ENCODE measurements at places on chromosomes 7 and 10. TPM values are rescaled to one million over a fixed set of nuclear protein-coding genes. Genes with fewer than 3 reads are reported as not detected.

DNA sequence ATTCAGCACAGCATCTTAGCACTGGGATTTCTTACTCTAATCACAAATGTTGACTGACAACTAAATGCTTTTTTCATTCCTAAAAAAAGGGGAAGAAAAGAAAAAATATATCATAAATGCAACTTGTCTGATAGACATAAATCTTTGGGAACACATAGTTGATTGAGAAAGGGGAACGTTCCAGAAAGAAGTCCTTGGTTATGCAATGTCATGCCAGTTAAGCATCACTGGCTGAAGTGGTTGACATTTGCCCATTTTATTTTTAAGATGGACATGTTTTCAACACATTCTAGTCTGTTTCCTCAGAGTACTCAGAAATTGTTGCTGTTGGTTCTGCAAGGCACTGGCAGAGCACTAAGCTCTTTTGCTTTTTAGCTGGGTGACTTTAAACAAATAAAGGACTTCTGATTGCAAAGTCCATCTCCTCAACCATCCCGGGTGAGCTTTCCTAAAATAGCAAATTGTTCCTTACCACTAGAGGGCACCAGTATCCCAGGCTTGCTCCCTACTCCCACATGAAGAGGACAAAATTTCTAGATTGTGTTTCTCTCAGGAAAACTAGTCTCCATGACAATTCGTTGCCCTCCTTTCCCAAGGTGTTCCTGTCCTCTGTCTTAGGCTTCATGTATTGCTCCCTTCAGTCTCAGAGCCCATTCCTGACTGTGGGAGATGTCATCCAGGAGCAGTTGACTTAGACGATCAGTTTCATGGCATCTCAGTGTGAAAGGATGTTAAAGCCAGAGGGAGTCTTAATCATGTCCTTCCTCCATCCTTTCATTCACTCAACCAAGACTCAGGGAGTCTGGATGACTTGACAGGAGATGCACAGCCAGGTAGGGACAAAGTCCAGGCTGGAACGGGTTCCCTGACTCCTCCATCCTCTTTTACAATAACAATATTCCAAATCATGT lies 23.9 kb downstream of the OPALIN start:
- peak; percentile 69 for DNase-seq

Gene FRAT1
- 6.6 TPM for total RNA-seq

Gene NKX2-3
- not detected for total RNA-seq

DNA sequence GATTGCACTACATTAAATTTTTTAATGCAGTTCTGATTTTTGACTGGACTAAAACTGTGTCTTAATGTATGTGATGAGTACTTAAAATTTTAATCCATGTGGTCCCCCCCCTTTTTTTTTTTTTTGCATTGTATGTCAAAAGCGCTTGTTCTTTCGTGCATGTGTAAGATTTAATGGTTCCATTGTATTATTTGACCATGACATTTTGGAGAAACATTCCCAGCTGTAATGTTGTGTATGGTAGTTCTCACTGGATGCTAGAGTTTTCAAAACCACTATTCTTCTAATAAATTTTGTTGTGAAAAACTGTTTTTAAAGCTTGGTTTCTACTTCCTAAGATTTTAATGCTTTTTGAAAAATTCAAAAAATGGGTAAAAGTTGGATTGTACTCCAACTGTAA lies 132.0 kb downstream of the LCOR start:
- DNase-seq = no peak

DNA sequence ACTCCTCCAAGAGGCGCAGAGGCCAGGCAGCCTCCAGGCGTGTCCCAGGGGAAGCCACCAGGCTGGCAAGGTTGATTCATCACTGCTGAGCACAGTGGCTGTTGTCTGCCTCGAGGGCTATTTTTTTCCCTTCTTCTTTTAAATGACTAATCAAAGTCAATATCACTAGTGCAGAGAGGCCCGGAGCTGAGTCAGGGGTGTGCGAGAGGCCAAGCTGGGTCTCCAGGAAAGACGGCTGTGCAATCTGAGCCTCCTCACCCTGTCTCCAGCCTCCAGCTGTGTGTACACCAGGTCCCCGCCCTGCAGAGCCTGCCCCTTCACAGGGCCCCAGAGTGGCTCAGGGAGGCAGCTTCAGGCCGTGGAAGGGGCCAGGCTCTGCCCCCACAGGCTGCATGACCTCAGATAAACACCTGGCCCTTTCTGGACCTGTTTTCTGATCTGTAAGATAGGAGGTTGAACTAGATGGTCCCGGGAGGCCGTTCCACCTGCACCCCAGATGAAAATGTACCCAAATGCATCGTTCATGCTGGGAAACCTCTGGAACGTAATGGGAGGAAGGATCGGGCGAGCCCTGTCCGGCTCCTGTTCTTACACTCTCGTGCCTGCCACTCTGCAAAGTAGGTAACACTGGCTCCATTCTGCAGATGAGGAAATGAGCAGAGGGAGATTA lies 3.7 kb downstream of the STX1A start:
- DNase-seq = peak; percentile 85

Gene NPM3
- 96.7 TPM for total RNA-seq

DNA sequence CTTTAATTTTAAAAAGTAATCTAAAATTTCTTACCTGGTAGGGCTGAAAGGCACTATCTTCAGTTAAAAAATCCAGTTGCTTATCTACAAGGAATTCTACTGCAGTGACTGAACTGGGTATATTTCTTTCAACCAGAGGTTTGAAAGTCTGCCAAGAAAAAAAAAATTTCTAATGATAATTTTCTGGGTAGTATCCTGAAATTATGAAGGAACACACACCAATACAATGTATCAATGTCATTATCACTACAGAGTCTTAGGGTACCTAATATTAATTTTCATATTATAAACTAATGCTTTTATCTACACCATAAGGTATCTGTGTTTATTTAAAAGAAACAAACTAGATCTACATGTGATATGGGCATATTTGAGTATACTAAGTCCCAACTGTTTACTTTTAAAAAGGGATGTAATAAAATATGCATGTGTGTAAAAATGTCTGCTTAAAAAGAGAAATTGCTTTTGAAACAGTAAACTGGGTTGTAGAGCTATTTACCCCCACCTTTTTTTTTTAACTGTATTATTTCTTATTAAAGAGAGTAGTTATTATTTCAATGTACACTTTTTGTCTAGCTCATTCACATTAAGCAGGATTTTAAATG lies 131.6 kb downstream of the NRBF2 start:
- no peak for DNase-seq

GRCh38 chr7:106216517-106216922 lies 68.3 kb downstream of the NAMPT start:
- DNase-seq = peak; percentile 98

DNA sequence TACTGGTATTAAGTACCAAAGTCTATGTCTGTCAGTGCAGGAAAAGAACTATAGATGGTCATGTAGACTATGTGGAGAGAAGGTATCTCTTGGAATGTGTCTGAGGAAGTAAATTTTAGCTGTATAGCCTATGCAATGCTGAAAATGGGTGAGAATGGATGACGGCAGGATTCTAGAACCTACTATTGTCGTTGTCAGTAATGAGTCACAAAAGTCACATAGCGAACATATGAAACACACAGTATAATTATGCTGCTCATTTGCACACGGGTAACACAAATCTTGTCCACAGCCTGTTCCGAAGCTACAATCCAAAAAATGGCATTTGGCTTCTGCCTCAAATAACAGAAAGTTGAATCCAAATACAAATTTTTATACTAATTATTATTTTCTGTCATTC lies 33.6 kb upstream of the KMT2E start:
- peak; percentile 62 for DNase-seq

Gene SH2D4B
- 0.34 TPM for total RNA-seq

GRCh38 chr7:96452146-96452545 lies 130.2 kb upstream of the SLC25A13 start:
- no peak for DNase-seq

Gene ANXA8
- not detected for total RNA-seq

DNA sequence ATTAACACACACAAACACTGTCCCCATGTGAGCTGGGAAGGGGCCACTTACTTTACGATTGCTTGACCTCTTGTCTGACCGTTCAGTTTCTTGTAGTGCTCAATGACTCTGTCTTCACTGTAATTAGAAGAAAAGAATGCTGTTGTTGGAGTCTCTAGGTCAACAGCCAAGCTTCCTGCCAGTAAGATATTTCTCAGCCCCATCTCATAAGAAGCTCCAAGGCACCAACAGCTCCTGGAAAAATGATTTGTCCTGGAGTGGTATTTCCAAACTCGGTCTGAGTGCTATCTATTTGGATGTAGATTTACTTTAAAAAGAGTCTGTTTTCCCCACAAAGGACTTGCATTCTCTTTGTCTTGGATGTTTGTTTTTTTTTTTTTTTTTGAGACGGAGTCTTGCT lies 153.7 kb downstream of the PRPF18 start:
- peak; percentile 25 for DNase-seq

- DNase-seq = peak; percentile 73
Observed at GRCh38 chr10:95295031-95295755, 4.4 kb upstream of the PDLIM1 start.

DNA sequence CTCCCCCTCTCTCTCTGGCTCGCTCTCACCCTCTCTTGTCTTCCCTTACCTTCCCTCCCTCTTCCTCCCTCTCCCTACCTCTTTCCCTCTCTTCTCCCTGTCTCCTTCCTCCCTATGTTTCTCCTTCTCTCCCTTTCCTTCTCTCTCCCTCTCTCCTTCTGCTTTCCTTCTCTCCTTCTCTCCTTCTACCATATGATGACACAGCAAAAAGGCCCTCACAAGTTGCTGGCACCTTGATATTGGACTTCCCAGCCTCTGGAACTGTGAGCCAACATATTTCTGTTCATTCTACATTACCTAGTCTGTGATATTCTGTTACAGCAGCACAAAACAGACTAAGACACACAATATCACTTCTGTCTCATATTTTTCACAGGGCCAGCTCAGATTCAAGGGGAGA lies 135.0 kb downstream of the ADAM22 start:
- DNase-seq = no peak

Gene MKI67
- 49.0 TPM for total RNA-seq

- DNase-seq = peak; percentile 93
Observed at GRCh38 chr7:112484671-112485167, 3.9 kb downstream of the LSMEM1 start.

DNA sequence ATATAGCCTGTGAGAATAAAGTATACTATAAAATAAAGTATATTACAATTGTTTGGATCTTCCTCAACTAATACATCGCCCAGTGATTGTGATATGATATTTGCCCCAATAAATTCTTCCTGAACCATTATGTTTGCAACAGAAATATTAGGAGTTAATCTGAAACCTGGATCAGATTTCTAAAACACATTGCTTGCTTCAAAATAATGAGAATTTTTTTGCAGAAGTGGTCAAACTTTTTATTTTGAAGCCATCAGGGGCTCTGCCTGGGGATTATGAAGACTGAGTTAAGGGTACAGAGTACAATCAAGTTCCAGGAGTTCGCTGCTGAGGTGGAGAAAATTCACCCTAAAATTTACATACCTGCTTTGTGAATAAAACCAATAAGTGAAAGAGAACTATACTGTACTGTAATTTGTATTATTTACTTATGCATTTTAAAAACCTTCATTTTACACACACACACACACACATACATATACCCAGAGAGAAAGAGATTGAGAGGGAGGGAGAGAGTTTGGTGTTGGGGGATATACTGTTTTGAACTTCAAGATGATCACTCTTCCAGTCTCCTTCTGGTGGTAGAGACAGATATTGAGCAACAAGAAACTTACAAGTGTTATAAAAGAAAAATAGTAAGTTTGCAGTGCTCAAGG lies 91.9 kb downstream of the CPED1 start:
- DNase-seq = no peak

- DNase-seq = peak; percentile 54
Observed at GRCh38 chr7:964401-965231, 10.1 kb upstream of the ADAP1 start.

DNA sequence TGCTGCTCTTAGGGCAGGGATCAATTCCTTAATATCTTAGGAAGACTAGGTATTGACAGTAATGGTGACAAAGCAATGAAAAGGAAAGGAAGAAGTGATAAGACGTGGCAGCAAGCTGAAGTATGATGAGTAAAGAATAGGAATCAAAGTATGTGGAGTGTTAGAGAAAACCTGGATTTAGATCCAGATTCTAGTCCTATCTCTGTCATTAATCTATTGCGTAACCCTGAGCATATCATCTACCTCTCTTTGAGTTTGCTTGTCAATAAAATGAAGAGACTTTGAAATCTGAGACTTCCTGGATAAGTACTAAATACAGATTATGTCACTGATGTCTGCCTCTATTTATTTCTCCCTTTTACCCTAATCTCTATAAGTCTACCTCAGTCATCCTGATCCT lies 89.2 kb downstream of the PTEN start:
- no peak for DNase-seq

DNA sequence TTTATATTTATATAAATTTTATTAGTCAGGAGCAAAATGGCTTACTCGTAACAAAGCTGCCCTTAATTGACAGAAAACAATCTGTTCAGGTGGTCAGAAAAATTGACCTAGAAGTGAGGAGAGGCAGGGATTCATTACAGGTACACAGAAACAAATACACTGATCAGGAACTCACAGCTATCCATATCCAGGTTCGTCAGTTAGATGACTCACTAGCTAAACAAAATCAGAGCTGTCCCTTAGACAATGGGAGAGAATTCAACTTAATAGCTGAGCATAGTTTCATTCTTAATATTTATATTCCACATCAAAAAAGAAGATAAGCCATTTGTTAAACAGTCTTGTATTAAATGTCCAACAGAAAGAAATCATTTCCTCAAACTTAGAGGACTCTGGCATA lies 41.7 kb downstream of the HYCC1 start:
- DNase-seq = peak; percentile 46

DNA sequence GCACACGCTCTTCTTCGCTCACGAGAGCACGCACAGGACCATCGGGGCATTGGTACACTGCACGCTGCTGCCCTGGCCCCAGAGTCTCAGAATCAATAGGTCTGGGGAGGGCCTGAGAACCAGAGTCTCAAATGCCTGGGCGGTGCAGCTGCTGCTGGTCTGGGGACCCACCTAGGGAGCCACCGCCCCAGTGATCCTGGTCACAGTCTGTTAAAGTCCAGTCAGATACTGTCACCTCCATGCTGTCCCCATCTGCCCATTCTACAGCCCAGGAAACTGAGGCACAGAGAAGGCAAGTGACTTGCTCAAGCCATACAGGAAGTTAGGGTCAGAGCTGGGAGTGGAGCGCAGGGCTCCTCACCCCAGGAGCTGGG lies 38.0 kb downstream of the ZCCHC24 start:
- no peak for DNase-seq

- DNase-seq = no peak
Observed at GRCh38 chr7:38060637-38061036, 117.4 kb upstream of the STARD3NL start.
